EL (cell line): ENCODE measurements at places on chromosomes 2 and 18.

- no peak for DNase-seq
Measured at GRCh38 chr2:234273887-234274584, 222.8 kb downstream of the ARL4C start.

- DNase-seq, result peak; percentile 90
Measured at GRCh38 chr2:226701052-226701451, 98.6 kb downstream of the IRS1 start.

GRCh38 chr18:28041366-28041765 is 135.6 kb downstream of the CDH2 start:
- no peak for DNase-seq

- DNase-seq, result no peak
Measured at GRCh38 chr2:195279840-195280427, 377.1 kb upstream of the SLC39A10 start.

GRCh38 chr2:134917360-134917865 is 1.2 kb upstream of the CCNT2 start:
- DNase-seq, result peak; percentile 7

GRCh38 chr2:216370961-216371712 is 1.1 kb downstream of the MARCHF4 start:
- DNase-seq, result peak; percentile 34

DNA sequence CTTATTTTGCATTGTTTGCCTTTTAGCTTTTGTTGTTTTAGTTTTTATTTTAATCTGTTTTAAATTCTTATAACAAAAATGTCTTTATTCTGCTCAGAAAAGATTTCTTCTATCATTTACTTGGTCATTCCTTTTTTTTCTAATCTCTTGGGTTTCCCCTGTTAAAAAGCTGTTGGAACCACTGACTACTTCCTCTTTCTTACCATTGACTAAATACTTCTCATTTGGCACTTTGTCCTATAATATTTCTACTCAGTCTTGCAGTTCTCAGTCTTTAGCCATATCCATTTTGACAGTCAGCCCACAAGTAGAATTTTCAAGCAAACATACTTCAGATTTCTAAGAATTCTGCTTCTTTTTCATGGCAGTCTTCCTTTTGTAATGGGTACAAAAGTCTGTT is 567.2 kb downstream of the SATB2 start:
- no peak for DNase-seq

DNA sequence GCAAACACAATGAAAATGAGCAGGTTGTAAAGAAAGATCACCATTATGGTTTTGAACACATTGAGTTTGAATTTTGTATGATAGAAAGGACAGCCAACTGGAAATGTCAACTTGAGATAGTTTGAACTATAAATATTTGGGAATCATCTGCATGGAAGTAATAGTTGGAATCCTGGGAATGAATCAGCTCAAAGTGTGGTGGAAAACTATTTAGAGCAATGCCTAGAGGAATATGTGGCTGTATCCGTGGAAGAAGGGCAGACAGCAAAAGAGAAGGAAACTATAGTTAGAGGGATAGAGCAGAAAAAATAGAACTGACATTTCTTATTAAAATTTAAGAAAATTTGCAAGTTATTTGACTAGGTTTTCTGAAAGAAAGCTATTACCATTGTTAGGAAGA is 112.5 kb upstream of the OTX1 start:
- peak; percentile 23 for DNase-seq

- no peak for DNase-seq
Measured at GRCh38 chr2:234818937-234819336, 132.9 kb upstream of the SH3BP4 start.

- DNase-seq, result no peak
Measured at GRCh38 chr2:215722986-215723630, 287.2 kb upstream of the FN1 start.

- peak; percentile 23 for DNase-seq
Measured at GRCh38 chr18:44130376-44130942, 550.2 kb upstream of the SETBP1 start.

DNA sequence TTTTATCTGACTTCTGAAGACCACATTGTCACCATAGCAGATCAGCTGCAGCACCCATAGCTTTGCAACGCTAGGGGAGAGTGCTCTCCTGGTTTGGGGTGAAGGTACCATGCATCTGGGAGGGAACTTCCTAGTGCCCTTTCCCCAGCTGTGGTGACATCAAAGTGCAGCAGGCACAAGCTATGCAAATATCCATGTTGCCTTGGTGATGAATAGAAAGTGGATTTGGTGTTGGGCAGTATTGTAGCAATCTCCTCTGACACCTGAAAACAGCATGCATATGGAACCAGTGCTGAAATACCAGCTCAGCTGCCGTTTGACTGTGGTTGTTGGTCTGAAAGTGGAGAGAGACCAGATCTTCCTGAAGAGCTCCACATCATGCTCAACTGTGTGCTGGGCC is 37.1 kb downstream of the BCL2L11 start:
- no peak for DNase-seq

- DNase-seq, result no peak
Measured at GRCh38 chr18:32732165-32732564, 40.7 kb downstream of the KLHL14 start.

DNA sequence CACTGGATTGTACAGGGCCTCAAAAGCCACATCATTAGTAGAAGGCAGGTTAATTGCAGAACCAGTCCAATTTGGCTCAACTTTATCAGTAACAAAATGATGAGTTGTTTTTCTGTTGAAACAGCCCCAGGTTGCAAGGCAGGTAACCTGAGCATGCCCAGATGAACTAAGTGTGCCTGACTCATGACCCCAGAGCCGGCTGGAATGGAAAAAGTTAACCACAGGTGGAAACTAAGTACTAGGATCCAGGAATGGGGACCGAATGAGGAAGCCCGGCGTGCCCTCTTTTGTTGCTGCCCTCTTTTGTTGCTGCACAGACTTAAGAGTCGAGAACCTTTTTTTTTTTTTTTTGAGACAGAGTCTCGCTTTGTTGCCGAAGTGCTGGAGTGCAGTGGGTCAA is 79.5 kb upstream of the YWHAQ start:
- no peak for DNase-seq

- DNase-seq, result no peak
Measured at GRCh38 chr2:143720095-143720664, 591.0 kb downstream of the ARHGAP15 start.

DNA sequence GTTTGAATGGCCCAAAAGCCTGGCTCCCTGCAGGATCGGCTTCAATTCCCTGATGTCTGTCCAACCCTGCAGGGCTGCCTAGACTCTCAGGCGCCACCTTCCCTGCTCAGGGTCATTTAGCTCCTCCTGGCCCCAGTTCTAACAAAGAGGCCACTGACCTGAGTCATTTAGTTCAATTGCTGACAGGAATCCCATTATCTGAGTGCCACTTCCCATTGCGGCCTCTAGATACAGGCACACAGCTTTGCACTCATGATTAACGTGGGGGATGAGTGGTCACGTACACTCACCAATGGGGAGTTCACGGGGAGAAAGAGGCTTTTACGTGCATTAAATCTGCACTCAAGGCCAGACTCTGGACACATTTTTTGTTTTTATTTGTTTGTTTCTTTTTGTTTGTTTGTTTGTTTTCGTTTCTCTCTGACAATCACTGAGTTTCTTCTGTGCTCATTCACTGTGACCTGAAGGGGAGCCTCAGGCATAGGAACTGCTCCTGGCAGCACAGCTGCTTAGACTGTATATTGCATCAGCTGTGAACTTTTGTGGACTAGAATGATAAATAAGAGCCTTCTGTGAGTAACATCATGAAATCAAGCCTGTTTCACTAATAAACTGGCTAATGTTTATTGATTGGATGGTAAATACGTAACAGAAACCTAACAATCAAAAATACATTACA is 118.9 kb upstream of the CTNNA2 start:
- no peak for DNase-seq

DNA sequence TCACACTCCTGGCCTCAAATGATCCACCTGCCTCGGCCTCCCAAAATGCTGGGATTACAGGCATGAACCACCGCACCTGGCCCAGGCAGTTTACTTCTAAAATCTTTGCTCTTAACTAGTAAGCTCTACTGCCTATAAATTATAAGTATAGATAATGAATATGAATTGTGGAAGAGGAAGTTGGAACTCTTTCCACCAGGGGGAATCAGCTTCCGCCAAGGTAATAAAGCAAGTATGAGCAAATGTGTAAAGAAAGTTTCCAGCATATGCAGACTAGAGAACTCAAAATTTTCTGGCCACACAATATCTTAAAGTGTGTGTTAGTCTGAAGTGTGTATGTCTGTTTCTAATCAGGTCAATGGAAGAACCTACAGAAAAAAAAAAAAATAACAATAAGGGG is 68.1 kb downstream of the RMDN2 start:
- peak; percentile 6 for DNase-seq

DNA sequence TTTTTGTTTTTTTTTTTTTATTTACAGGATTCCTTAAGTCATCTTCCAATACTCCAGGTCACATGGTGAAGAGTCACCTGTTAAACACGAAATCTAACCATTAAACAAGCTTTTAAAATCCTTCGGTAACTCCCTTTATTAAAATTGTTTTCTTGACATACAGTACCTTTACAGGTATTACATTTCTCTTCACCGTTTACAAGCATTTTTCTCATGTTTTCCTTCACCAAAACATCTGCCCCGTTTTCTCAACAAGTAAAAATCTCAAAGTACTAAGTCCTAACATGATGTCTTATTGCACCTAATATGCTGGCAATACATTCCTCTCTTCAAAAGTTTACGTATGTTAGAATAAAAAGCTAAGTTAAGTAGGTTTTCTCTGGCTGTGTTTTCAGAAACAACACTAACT is 1.1 kb downstream of the PUM2 start:
- DNase-seq, result no peak

DNA sequence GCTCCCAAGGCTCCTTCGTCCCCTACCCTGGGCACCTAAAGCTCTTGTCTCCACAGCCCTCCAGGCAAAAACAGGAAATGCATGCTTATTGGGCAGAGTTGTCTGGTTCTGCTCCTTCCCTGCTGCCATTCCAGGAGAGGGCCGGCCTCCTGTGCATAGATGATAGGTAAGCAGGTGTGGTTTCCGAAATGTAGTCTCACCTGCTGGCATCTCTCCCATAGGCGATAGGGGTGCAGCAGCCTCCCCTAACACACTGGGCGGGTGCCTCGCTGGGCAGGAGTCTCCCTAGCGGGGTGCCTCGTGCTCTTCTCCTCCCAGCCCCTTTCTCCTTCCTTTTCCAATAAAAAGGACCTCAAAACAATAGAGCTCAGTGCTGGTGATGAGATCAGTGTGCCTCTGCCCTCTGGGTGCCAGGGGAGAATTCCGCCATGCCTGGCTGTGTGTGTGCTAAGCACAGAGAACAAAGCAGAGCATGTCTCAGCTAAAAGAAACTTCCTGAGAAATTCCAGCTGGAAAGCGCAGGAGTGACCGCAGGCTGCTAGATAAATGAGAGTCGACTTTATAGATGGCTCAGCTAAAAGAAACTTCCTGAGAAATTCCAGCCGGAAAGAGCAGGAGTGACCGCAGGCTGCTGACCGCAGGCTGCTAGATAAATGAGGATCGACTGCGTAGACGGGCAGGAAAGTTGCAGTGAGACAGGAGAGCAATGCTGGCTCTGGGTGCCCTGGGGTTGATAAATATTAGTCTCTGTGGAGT is 11.3 kb upstream of the PXDN start:
- DNase-seq, result peak; percentile 82

GRCh38 chr2:9228088-9228751 is 21.6 kb downstream of the ASAP2 start:
- peak; percentile 76 for DNase-seq

GRCh38 chr2:31142110-31142509 is 3.9 kb upstream of the GALNT14 start:
- DNase-seq, result no peak

- DNase-seq, result peak; percentile 77
Measured at GRCh38 chr2:228700638-228701037, 519.2 kb upstream of the SPHKAP start.

DNA sequence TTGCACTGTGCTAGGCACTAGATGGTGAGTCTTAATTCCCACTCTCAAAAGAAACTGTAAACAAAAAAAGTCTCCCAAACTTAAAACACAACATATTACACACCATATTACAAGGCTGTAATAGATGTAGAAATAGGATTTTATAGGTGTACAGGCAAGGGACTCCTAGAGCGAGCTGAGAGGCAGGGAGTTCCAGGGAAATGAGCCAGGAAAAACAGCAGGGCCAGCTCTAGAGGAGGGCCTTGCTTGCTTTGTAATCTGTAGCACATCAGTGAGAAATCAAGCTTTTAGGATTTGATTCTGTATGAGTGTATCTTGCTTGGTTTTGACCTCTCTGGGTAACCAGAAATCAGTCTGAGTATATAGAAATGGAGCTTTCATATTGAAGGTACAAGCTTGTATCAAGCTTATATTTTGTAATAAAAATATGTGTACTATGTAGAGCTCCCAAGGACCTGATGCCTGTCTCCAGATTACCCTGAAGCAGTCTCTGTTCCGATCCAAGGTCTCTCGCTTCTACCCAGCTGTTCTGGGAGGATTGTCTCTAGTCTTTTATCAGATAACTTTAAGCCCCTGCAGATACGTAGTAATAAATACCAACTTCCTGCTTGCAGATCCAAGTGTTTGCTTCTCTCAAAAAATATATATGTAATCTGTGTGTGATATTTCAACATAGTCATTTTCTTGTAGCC is 73.0 kb downstream of the MYO1B start:
- peak; percentile 62 for DNase-seq

DNA sequence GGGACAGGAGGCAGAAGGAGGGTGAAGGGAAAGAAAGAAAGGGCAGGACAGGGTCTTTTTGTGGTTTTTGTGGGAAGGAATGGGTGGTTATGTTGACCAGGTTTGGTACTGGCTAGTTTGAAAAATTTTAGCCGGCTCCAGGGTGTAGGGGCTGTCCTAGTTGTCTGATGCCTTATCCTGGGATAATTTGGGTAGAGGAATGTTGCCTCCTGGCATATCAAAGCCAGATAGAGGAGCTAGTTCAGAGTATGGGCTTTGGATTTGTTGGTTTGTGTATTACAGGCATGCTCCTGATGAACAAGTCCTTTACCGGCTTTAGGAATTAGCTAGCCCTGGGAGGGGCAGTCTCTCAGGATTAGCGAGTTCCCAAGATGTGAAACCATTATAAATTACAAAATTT is 101.1 kb upstream of the LHCGR start:
- no peak for DNase-seq

- DNase-seq, result no peak
Measured at GRCh38 chr2:119338826-119339561, 27.6 kb downstream of the C2orf76 start.

GRCh38 chr2:71779774-71780105 is 326.4 kb downstream of the DYSF start:
- no peak for DNase-seq

DNA sequence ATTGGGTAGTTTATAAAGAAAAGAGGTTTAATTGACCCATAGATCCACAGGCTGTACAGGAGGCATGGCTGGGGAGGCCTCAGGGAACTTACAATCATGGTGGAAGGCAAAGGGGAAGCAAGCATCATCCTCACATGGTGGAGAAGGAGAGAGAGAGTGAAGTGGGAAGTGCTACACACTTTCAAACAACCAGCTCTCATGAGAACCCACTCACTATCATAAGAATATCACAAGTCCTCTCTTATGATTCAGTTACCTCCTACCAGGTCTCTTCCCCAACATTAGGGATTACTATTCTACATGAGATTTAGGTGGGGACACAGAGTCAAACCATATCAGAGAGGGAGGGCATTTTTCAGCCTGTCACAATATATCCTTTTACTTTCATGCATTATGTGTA is 22.7 kb upstream of the DOCK10 start:
- DNase-seq, result no peak
